ENCODE measurements at places on chromosomes 5 and 9. TPM values are rescaled to one million over a fixed set of nuclear protein-coding genes. Genes with fewer than 3 reads are reported as not detected.
A peak's percentile ranks its signal among the peaks of the same experiment; 100 is the strongest.

The STPG3 gene
- total RNA-seq: not detected

The SH3RF2 gene
- total RNA-seq: 1.0 TPM

The NR3C1 gene
- 80.2 TPM for total RNA-seq

The SMIM33 gene
- total RNA-seq: not detected

The CCDC171 gene
- 20.4 TPM for total RNA-seq

The CFAP157 gene
- total RNA-seq: not detected

The DNAJC18 gene
- 16.2 TPM for total RNA-seq

The KIAA0825 gene
- 25.5 TPM for total RNA-seq

GRCh38 chr9:127548352-127548881, 63.7 kb upstream of the STXBP1 start:
- DNase-seq: no peak

DNA sequence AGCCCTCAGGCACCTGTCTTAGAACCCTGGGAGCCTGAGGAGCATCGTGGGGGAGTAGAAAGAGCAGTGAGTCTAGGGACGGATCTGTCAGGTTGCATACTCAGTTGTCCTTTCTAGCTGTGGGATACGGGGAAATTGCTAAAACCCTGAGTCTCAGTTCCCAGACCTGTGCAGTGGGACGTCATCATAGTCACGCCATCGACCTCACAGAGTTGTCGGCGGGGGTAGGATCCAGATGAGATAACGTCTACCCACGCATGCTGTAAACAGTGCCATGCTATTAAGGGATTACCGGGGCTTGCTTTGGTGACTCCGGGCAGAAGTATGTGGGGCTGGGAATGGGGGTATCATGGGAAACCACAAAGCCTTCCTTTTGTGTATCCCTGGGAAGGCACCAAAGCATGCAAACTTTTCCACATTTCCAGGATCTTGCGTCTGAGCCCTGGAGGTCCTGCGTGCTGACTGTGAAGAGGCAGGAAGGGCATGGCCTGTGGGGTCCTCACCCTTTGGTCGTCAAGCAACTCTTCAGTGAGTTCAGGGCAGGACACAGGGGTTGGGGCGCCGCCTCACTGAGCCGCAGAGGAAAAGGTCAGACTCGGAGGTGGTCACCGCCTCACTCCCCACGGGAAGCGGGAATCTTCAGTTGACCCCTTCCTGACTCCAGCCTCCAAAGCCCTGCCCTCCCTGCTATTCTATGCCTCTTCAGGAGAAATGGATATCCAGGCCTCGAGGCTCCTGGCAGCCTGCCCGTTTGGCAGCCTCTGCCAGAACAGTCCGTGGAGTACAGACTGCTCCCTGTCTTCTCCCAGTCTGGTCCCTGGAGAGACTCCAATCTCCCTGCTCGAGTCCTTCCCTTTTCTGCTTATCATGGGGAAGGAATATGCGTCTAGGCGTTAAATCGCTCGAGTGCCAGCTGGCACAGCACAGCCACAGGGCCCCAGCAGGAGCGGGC, 186.8 kb upstream of the KLF9 start:
- peak; percentile 83 for DNase-seq

GRCh38 chr9:73210886-73211666, 59.4 kb downstream of the ANXA1 start:
- no peak for DNase-seq

GRCh38 chr9:136330406-136330990, 3.2 kb downstream of the GPSM1 start:
- DNase-seq: no peak

DNA sequence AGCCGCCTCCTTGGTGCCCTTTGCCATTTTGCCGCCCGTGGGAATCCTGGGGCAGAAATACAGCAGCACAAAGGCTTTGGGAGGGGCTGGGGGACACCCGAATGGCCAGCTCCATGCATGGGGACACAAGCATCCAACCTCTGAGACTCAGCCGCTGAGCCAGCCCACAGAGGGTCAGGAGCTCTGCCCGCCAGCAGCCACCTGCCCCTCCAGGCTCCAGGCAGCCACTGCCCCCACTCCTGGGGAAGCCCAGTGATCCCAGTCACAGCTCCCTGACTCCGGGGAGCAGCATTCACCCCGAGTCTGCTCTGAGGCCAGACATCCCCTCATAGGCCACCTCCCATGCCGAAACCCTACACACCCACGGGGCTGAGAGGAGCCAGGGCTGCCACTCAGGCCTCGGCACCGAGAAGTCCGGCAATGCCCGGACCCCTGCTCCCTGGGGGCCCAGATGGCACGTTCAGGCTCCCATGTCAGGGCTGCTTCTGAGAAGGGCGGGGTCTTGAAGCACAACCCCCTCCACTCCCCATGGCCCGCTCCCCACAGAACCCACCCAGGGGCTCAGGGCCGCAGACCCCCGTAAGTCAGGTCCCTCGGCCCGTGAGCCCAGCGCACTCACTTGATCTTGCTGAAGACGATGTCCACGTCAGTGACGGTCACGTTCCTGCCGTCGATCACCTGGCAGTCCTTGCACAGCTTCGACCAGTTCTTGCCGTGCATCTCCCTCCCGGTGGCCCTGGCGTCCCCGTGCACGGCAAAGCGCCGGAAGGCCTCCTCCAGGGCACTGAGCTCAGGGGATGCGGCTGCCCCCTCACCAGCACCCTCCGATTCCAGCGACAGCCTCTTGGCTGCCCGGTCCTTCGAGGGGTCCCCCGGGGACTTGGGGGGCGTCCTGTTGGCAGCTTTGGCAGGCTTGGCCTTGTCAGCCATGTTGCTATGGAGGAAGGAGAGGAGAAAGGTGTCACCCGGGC, 15.7 kb downstream of the TPPP start:
- no peak for DNase-seq

DNA sequence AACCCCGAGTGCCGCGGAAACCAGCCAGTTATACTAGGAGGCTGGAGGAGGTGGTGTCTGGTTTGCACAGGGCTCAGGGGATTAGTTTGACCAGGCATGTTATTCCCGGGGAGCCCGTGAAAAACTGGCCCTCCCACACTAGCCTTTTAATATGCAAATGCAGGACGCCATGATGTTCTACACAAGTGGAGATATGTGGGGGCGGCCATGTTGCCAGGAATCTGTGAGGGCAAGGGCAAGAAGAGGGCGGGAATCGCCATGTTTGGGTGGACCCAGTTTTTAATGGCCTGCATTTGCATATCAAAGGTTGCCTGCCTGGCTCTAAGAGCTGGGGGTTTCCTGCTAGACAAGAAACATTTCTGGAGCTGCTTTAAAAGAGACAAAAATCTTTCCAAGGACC, 940.7 kb downstream of the CDH18 start:
- DNase-seq: no peak

- DNase-seq: no peak
Measured at GRCh38 chr5:81757404-81757803, 6.5 kb upstream of the SSBP2 start.

- no peak for DNase-seq
Measured at GRCh38 chr9:116792271-116792670, 105.2 kb downstream of the TRIM32 start.

GRCh38 chr9:35254237-35254636, 92.4 kb downstream of the UNC13B start:
- DNase-seq: no peak

- no peak for DNase-seq
Measured at GRCh38 chr9:97640325-97640724, 6.7 kb downstream of the NCBP1 start.

DNA sequence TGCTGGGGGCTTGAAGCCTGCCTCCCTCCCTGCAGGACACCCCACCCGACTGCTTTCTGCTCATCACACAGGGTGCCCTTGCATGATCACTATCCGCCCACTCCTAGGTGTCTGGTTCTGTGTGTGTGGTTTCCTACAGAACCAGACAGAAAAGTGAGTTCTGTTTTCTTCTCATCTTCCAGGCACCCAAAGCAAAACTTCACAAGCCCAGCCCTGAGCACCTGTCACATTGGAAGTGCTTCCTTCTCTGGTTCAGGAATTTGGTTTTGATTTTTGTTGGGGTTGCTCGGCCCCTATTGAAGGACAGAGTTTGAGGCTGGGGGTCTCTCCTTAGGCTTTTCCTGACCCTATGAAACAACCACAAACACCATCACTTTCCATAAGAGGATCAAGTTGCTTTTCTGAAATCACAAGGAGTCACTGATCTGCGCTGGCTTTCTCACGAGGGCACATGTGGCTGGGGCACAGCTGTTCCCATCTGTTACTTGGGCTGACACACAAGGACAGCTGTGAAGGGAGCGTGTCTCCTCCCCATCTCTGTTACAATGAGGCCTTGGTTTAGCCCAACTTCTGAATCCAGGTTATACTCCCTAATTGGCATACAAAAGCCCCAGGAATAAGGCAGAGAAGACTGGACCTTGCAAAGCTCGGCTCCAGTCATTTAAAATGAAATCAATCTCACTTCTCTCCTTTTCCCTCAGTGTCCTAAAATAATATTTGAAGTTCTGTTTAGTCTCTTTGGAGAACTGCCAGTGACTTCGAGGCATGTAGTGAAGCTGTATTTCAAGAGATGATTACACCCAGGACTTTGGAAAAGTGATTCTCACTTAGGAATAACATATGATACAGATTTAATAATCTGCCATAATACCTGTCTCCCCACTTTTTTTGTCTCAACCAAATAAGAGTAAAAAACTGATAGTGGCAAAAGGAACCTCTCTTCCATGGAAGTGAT, 213.1 kb upstream of the GAS1 start:
- no peak for DNase-seq

GRCh38 chr5:120016717-120017382, 387.5 kb downstream of the FAM170A start:
- no peak for DNase-seq

GRCh38 chr5:83922699-83923098, 202.0 kb upstream of the HAPLN1 start:
- DNase-seq: no peak

GRCh38 chr9:21969951-21970799, 24.0 kb downstream of the CDKN2A start:
- DNase-seq: no peak

GRCh38 chr5:11941566-11941965, 37.3 kb upstream of the CTNND2 start:
- DNase-seq: no peak

DNA sequence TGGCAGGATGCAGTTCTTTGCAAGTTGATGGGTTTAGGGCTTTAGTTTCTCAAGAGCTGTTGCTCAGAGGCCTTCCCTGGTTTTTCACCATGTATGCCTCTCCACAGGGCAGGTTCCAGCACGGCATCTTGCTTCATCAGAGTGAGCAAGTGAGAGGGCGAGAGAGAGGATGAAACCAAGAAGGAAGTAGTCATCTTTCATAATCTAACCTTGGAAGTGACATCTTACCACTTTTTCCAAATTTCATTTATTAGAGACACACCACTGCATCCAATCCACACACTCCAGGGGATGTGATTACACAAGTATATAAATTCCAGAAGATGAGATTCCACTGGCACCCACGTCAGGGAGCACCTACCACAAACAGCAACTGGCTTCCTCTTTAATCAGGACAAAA, 294.4 kb downstream of the MARCHF11 start:
- no peak for DNase-seq

DNA sequence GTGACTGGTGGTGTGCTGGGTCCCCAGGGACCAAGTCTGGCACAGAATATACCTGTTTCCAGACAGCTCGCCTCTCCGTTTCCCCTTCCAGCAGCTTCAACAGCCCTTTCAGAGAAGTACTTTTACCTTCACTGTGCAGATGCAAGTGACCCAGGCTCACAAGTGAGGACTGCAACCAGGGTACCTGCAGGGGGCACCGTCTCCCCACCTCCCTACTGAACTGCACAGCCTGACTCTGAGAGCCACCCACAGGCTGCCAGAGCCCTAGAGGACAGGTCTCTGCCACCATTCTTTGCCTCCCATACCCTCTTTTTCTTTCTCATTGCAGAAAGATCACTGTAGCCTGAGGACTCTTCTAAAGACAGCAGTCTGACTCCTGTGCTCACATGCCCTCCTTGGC, 15.4 kb downstream of the IL9 start:
- no peak for DNase-seq

GRCh38 chr9:130140706-130141105, 31.5 kb upstream of the NCS1 start:
- no peak for DNase-seq

DNA sequence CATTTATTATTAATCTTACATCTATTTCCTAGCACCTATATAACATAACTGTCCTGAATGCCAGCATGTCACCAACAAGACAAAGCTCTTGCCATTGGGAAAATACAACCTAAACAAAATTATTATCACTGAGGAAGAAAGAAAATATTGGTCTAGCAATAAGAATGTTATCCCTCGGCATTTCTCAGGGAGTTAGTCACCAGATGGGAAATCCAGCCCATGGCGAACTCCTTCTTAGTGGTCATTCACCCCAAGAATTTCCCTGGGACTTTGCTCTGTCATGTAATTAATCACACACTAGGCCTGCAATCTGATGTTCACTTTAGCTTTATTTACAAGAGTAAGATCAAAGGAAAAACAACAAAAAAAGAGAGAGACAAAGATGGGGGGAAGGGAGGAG, 56.1 kb upstream of the TAS2R1 start:
- DNase-seq: no peak

DNA sequence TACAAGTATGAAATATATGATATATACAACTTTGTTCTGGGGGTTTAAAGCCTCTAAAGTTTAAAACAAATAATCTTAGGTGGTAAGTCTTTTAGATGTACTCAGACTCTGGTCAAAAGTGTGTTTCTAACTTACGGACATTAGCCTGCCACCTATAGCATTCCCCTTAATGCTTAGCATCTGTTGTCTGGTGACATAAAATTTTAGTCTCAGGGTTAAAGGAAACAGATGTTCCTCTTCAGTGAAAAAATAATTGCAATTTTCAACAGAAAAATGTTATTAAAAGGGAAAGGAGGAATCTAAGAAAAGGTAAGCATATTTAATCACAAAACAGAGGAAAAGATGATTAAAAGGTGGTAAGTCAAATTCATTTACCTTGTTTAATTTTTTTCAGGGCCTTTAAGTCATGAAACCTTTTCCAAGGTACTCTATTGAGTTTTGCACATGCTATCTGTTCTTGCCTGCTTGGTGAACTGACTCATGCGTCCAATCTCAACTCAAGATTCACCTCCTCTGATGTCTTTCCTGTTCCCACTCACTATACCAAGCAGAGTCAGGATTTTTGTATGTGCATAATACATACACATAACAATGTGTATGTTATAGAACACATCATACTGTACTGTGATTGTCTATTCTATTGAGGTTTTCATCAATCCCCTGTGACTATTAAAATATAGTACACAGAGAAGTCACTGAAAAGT, 7.9 kb downstream of the TMEM167A start:
- DNase-seq: no peak

GRCh38 chr9:127885508-127886281, 8.2 kb upstream of the AK1 start:
- no peak for DNase-seq

- DNase-seq: no peak
Measured at GRCh38 chr9:128276574-128277270, 646 bp downstream of the SWI5 start.
